Activated naive CD4-positive, alpha-beta T cell treated with anti-CD3 and anti-CD28 coated beads for 36 hours (primary cell): ENCODE measurements at places on chromosomes 1 and 21. TPM values are rescaled to one million over a fixed set of nuclear protein-coding genes. Genes with fewer than 3 reads are reported as not detected.

DNA sequence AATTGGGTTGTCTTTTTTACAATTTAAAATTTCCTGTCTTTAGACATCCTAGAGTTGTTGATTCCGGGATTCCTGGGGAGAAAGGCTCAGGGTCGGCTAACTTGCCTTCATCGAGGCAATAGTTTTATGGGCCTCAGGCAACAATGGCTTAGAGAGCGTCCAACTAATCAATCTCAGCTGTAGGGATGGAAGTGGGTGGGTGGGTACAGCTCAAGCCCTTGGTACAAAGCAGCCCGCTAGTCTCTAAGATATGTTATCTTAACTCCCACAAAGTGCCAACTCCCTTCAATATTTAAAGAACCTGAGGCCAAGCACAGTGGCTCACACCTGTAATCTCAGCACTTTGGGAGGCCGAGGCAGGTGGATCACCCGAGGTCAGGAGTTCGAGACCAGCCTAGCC, 6.9 kb upstream of the FMN2 start:
- H3K4me1 ChIP-seq, result no peaks in the 10 kb centered on the region
- H3K27me3 ChIP-seq, result peaks cover 16% of the 10 kb centered on the region
- no peak overlapping the region for H3K4me3 ChIP-seq
- H3K36me3 ChIP-seq, result no peaks in the 10 kb centered on the region
- no peak overlapping the region for H3K27ac ChIP-seq

GRCh38 chr1:57258557-57259325, 165.1 kb downstream of the DAB1 start:
- H3K4me1 ChIP-seq, result no peaks in the 10 kb centered on the region
- no peak overlapping the region for H3K27ac ChIP-seq
- no peak for DNase-seq
- H3K27me3 ChIP-seq, result no peaks in the 10 kb centered on the region
- no peaks in the 10 kb centered on the region for H3K36me3 ChIP-seq
- H3K4me3 ChIP-seq, result no peak overlapping the region

DNA sequence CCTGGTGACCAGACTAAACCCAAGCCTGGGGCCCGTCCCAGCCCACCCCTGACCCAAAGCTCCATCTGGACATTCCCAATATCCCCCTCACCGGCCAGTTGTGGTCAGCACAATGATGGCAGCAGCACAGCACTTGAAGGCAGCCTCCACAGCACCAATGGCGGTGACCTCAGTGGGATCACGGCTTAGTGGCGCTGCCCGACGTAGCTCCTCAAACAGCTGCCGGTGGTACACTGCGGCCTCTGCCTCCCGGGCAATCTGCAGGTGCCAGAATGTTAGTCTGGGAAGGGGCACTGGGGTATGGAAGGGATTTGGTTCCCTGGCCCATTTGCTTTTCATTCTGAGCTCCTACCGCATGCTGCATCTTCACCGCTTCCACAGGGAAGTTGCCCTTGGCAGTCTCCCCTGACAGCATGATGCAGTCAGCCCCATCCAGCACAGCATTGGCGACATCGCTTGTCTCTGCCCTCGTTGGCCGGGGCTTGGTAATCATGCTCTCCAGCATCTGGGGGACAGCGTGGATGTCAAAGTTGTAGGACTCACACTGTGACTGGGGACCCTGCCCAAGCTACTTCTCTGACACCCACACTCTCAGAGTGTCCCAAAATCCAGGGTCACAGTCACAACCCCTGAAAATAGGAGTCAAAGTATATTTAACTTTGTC, 8.0 kb downstream of the PKLR start:
- no peak for DNase-seq
- H3K4me3 ChIP-seq, result no peak overlapping the region

- peaks cover 3% of the 10 kb centered on the region for H3K27me3 ChIP-seq
- no peaks in the 10 kb centered on the region for H3K36me3 ChIP-seq
- H3K4me3 ChIP-seq, result no peak overlapping the region
- H3K4me1 ChIP-seq, result peaks cover 7% of the 10 kb centered on the region
- no peak for DNase-seq
Observed at GRCh38 chr1:232555494-232556210, 74.3 kb downstream of the SIPA1L2 start.

DNA sequence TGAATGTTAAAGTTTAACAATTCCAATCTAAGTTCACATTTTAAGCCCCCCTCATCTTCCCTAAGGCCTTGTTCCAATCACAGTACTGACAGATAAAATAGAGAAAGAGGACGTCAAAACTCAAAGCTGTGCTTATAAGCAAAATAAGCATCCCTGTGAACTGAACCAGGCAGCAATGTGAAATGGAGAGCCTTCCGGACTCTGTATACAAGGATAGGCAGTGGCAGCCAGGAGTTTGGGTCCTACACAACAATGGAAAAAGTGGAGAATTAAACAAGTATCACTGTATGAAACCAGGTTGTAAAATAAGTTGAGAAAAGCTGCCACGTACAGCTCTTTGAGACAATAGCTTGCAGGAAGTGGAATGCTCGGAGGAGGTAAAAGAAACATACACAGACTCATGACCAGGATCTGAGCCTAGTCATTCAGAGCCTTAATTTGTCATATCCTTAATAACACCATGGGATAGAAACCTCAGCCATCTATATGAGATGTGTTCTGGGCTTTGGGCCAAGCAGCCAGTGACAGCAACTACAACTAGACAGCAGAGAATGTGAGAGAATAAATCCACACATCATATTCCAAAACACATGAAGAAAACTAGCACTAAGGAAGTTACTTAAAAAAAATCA, 55.2 kb upstream of the PALMD start:
- H3K27me3 ChIP-seq, result no peaks in the 10 kb centered on the region
- no peaks in the 10 kb centered on the region for H3K4me1 ChIP-seq
- no peaks in the 10 kb centered on the region for H3K36me3 ChIP-seq
- DNase-seq, result no peak
- no peak overlapping the region for H3K4me3 ChIP-seq

GRCh38 chr1:184569106-184569505, 182.3 kb downstream of the C1orf21 start:
- H3K4me1 ChIP-seq, result no peaks in the 10 kb centered on the region
- no peaks in the 10 kb centered on the region for H3K36me3 ChIP-seq
- peaks cover 6% of the 10 kb centered on the region for H3K27me3 ChIP-seq
- H3K27ac ChIP-seq, result no peak overlapping the region

The CNR2 gene
- total RNA-seq, result not detected

DNA sequence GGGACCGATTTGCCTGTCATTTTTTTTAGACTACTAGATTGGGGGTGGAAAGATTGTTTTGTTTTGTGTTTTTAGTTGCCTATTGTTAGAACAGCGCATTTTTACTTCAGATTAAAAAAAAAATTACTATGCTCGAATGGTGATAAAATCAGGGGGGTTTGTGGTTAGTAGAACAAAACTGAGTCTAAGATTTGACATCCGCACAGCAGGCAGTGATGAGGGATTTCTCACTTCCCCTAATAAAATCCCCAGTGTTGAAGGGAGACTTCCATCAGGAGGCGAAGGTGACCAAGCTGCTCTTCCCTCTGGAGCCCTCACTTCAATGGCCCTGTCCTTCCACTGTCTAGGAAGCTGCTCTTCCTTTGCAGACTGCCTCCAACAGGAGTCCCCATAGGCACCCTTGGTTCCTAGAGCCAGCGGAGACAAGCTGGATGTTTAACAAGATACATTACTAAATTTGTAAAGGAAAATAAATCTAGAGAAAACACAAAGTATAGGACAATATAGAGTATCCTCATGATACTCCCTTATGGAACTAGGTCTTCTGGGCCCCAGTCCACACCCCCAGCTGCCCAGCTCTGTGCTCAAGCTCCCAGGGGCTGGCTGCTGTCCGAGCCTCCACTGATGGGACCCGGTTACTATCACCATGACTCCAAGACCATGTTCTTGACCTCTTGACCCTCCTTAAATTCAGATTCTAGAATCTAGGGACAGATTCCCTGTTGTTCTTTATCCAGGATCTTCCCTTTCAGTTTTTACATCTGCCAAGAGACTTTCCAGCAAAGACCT, 31.0 kb downstream of the TENT5C start:
- H3K27me3 ChIP-seq, result peaks cover 20% of the 10 kb centered on the region
- H3K36me3 ChIP-seq, result no peaks in the 10 kb centered on the region
- no peak overlapping the region for H3K27ac ChIP-seq
- H3K4me1 ChIP-seq, result peaks cover 14% of the 10 kb centered on the region
- DNase-seq, result no peak

DNA sequence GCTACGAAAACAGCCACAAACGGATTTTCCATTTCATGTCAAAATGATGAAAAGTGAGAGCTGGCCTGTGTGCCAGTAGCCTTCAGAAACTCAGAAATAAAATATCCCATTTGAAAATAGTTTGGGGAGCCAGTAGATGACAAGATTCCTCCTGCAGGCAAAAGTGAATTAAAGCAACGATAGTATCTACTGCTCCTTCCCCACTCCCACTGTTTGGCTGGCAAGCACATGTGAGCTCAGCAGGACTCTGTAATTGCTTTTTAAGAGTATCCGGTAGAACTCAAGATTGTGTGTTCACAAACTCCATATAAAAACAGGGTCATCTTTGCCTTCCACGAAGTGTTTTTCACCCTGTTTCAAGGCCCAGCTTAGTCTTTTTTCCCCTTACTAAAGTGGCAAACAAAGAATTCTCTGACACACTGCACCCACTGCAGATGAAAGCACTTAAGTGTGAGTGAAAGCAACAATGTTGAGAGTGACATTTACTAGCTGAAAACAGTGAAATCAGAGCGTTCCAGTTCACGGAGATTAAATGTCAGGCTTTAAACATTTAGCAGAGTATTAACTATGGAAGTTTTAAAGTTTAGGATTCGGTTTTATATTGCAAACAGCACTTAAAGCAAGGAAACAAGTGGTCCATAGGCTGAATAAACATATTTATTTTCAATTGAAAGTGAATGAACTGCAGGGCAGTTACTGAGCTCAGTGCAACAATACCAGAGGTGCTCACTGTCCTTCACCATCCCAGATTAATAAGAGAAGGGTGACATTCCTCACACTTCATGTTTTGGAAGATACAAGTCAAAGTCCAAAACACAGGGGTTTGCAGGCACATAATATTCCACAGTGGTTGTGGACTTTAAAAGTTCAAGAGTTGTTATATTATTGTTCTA, 70.0 kb downstream of the ALG14 start:
- H3K4me1 ChIP-seq, result no peaks in the 10 kb centered on the region
- DNase-seq, result no peak
- no peaks in the 10 kb centered on the region for H3K36me3 ChIP-seq
- H3K27ac ChIP-seq, result no peak overlapping the region
- H3K4me3 ChIP-seq, result no peak overlapping the region

DNA sequence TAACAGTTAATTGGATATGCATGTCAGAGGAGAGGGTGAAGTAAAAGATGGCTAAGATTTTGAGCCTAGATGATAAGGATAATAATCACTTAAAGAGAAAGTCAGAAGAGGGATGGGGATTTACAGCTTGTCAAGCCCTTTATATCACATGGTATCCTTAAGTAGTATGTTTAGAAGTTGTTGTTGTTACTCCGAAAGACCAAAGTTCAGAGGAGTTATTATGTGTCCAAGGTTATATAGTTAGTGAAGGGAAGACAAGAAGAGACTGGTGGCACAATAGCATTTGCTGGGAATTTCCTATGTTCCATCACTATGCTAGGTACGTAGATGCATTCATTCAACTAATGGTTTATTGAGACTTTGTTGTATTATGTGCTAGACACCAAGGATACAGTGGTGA, 30.8 kb upstream of the AGO1 start:
- no peaks in the 10 kb centered on the region for H3K27me3 ChIP-seq
- peaks cover 2% of the 10 kb centered on the region for H3K36me3 ChIP-seq

GRCh38 chr1:78553859-78554258, 63.1 kb downstream of the PTGFR start:
- no peak overlapping the region for H3K4me3 ChIP-seq
- no peaks in the 10 kb centered on the region for H3K4me1 ChIP-seq
- no peak overlapping the region for H3K27ac ChIP-seq
- no peaks in the 10 kb centered on the region for H3K36me3 ChIP-seq
- peaks cover 21% of the 10 kb centered on the region for H3K27me3 ChIP-seq

The TENT5C gene
- 10.7 TPM for total RNA-seq

The SPATA21 gene
- not detected for total RNA-seq

The UBL4B gene
- total RNA-seq, result not detected
